ENCODE measurements at places on chromosomes 13 and 19. TPM values are rescaled to one million over a fixed set of nuclear protein-coding genes. Genes with fewer than 3 reads are reported as not detected.

Gene OR7C1
- total RNA-seq, result not detected

Gene EDNRB
- 28.7 TPM for total RNA-seq

Gene CCDC9
- 51.1 TPM for total RNA-seq

Gene KL
- total RNA-seq, result 0.52 TPM
